Activated CD4-positive, CD25-positive, alpha-beta regulatory T cell (primary cell): ENCODE measurements at places on chromosomes 5 and 9.

DNA sequence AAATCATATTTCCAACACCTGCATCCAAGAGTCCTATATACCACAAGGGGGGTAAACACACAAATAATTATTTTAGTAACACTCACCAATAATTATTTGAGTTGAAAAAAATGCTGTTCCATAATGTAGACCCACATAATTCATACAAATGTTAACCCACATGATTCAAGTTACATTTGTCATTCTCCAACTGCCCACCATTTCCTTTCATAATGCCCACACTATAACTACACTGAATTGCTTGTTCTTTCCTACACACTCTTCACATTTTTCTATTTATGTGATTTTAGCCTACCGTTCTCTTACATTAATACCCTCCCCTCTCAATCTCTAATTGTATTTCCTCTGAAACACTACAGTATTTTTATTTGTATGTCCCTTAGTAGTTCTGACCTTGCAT lies 35.9 kb upstream of the HK3 start:
- no peak for DNase-seq

GRCh38 chr5:80714570-80715298 lies 60.0 kb upstream of the DHFR start:
- no peak for DNase-seq

DNA sequence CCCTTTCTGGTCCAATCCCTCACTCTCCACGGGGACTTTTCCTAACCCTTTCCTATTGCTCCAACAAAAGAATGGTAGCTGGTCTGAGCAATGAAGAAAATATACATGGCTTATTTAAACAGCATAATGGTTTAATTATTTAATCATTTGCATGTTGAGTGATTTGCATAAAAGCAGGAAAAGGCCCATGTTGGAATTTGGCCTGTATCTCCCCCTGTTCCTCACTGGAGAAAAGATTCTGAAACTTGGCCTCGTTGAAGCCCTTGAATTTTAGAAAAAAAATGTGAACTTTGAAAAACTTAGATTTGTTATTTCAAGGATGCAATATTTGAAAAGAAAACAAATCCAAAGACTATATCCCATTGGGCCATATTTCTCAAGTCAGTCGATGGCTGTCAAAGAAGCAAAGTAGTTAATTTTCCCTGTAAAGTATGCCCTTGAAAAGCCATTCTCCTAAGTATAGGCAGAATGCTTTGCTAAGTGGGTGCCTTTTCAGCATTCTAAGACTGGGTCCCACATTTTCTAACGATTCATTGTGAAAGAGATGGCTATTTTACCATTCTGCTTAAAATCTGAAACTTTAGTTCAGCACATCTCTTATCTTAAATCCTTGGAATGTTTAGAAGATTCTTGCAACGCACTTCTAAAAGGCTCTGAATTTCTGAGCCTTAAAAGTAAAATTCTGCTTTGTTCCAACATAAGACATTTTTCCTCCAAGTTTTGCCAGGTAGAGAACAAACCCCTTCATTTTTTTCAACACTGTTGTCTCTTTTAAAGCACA lies 428.8 kb downstream of the ARHGEF28 start:
- DNase-seq: no peak

- no peak for DNase-seq
Observed at GRCh38 chr5:62977661-62978060, 399.0 kb downstream of the LRRC70 start.

GRCh38 chr5:65834306-65834705 lies 92.1 kb upstream of the ERBIN start:
- DNase-seq: no peak

- no peak for DNase-seq
Observed at GRCh38 chr5:65262096-65262495, 219.6 kb downstream of the ADAMTS6 start.
